CD14-positive monocyte (primary cell): ENCODE measurements at places on chromosomes 2 and 18.
A peak's percentile ranks its signal among the peaks of the same experiment; 100 is the strongest.

DNA sequence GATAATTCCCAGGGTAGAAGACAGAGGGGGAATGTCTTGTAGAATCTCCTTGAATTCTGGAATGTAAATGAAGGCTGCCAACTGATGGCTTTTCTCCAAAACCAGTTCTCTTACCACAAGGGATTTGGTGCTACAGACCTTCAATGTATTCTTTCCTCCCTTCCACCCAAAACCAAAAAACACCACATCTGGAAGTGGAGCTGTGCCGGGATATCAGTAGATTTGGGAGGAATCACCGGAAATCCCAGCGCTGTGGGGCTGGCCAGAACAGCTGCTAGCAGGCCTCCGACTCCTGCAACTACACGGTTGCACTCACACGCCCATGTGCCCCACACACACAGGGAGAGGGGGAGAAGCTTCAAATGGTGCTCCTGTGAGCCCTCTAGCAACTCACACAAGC is 45.7 kb downstream of the RPL31 start:
- no peak for DNase-seq

- DNase-seq: no peak
These were observed 101.5 kb upstream of the LPIN2 start for GRCh38 chr18:3114451-3114850.

DNA sequence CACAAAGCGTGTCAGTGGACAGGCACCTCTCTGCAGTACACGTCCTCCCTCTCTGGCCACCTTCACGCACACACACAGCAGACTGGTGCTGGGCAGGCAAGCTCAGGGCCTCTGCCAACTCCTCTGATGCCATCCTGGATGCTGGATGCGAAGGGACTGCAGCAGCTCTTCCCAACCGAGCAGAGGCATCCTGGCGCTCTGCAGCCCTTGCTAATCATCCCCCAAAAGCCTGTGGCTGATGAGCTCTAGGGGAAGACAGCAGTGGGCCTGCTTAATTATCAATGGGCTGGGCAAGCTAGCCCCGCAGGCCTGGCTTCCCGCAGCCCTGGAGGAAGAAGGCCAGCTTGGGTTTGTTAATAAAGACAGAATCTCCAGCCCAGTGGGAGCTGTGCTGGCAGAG is 71.3 kb upstream of the TEX51 start:
- no peak for DNase-seq

- peak; percentile 44 for DNase-seq
These were observed 40.1 kb downstream of the EPB41L3 start for GRCh38 chr18:5503740-5504139.

DNA sequence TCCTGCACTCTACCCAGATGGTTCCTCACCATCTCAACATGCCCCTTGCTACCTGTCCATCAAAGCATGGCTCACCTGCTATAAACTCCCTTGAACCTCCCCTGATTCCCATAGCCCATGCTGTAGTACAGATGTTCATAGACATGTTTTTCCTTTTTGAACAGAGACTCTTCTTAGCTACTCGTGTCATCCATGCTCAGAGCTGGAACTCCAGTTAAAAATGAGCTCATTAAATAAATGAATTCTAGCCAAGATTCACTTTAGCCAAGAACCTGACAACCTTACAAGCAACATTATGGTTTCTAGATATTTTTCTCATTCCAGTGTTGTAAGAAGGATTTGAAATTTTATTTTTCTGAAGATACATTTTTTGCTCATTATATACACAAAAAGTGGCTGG is 65.0 kb downstream of the SCG2 start:
- DNase-seq: no peak

DNA sequence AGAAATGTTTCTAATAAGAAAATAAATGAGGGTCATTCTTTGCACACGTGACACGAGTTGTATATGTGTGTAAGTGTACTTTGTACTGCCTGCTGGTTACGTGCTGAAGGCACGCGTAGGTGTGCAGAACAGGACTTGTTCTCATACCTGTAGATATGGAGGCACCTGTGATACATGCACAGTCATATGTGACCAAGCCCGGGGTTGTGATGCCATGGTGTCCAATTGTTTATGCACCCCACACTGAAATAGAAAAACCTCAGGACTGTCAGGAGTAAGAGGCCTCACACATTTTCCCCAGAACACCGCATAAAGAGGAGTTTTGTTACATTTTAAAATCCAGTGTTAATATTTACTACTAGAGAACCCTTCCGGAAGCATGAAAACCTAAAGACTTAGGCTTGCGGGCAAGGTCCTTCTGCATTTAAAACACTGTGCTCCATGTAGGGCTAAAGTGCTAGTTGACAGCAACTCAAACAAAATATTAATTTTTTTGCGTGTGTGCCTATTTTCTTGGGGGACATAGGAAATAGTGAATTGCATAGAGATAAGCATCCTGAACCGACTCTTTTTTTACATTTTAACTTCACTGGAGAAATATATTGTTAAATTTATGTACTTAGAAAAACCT is 9.3 kb downstream of the TSHZ1 start:
- no peak for DNase-seq

- DNase-seq: no peak
These were observed 12.4 kb upstream of the ST3GAL5 start for GRCh38 chr2:85901155-85901554.

GRCh38 chr18:8517276-8517675 is 92.0 kb upstream of the RAB12 start:
- no peak for DNase-seq

- no peak for DNase-seq
These were observed 28.4 kb downstream of the COA5 start for GRCh38 chr2:98579926-98580325.

GRCh38 chr18:60339018-60339417 is 33.6 kb downstream of the MC4R start:
- DNase-seq: no peak

DNA sequence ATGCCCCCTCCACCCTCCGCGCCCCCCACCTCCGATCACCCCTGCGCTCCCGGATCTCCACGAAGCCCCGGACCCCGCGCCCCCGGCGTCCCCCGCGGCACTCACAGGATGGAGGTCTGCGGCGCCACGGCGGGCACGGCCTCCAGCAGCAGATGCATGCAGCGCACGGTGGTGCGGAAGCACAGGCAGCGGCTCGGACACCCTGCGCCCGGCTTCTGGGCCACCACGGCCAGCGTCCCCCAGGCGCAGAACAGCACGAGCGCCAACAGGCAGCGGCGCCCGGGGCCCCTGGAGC is 217 bp downstream of the PXDN start:
- DNase-seq: no peak

DNA sequence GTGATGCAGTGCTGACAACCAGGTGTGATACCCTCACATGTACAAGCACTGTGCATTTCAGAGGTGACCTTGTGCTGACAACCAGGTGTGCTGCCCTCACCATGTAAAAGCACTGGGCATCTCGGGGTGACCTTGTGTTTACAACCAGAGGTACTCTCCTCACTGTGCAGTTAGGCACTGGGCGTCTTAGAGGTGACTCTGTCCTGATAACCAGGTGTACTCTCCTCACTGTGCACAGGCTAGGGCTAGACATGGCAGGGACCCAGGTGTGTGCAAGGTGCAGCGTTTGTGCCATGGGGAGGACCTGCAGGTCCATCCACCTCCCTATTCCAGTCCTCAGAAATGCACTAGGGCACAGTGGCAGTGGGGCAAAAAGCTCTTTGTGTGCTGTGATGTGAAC is 8.5 kb upstream of the ALKAL2 start:
- DNase-seq: no peak

DNA sequence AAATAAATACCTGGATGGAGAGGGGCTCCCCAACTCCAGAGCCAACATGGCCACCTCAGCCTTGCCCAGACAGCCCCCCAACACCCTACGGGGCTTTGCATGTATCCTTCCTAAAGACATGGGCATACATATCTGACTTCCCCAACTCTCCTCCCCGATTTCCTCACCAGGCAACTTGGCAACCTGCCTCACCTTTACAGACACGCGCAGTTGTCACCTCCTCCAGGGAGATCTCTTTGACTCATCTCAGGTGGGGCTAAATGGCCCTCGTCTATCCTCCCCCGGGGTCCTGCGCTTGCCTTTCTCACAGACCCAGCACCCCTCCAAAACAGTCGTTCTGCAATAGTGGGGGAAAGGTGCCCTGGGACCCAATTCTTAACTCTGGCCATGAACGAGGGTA is 10.6 kb upstream of the BIN1 start:
- DNase-seq: no peak

DNA sequence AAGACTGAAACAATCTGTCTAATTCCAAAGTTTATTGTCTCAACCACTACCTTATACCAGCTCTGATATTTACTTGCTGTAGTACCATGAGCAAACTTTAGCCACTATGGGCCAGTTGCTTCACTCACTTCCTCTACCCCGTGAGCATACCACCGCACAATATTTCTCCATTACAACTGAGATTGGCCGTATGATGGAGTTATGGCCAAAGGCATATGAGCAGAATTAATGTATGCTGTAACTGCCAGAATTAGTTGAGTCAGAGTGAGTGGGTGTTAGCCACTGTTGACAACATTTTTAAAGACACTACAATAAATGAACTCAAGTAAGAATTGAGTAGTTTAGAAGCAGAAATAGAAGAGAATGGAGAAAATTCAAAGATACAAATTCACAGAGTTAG is 69.7 kb downstream of the LRATD1 start:
- no peak for DNase-seq

GRCh38 chr2:54295911-54296310 is 39.9 kb upstream of the TSPYL6 start:
- no peak for DNase-seq

DNA sequence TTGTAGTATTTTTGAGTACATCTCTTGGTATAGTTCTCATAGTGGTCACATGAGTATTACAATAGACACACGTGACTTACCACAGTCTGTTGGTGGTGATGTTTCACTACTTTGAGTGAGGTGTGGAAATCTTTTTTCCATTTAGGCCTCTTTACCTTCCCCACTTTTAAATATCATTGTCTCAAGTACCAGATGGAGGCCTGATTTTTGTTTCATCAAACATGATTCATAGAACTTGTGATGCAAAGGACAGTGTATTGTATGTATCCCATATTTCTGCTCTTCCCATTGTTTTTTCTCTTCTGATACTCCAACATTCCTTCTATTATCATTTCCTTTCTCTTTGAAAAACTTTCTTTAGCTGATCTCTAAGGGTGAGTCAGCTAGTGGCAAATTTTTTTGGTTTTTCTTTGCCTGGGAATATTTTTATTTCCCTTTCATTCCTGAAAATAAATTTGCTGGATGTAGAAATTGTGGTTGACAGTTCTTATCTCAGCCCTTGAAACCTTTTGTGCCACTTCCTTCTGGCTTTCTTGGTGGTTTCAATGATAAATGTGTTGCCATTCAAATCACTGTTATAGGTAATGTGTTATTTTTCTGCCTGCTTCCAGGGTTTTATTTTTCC is 32.8 kb downstream of the RFX8 start:
- DNase-seq: peak; percentile 84

DNA sequence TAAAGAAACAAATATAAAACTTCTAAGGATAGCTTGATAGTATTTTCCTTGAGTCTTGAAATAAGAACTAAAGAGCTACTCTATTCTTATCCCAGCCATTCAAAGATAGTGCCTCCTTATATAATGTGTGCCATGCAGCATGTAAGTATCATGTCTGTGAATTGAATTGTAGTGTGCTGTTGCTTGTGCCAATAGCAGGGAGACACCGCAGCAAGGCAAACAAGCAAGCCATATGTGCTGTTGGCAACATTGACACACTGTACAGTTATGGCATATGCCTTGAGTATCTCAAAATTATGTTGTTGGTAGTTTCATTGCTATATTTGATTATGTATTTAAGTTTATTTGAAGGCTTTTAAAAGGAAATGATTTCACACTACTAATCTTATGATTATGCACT is 58.2 kb downstream of the ERBB4 start:
- no peak for DNase-seq

GRCh38 chr2:223465793-223466192 is 136.4 kb downstream of the SCG2 start:
- peak; percentile 98 for DNase-seq

GRCh38 chr18:37409878-37410277 is 155.7 kb downstream of the CELF4 start:
- DNase-seq: no peak

- DNase-seq: no peak
These were observed 184.4 kb upstream of the SESTD1 start for GRCh38 chr2:179449010-179449409.

DNA sequence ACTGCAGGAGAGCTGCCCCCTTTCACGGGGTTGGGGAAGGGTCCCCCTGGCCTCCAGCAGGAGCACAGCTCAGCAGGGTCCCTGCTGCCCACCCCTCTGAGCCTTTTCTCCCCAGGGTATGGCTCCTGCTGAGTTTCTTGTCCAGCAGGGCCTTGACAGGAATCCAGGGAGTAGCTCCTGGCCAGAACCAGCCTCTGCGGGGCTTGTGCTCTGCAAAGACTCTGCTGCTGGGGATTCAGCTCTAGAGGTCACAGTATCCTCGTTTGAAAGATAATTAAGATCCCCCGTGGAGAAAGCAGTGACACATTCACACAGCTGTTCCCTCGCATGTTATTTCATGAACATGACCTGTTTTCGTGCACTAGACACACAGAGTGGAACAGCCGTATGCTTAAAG is 21.2 kb downstream of the FOSL2 start:
- DNase-seq: no peak

- no peak for DNase-seq
These were observed 276.4 kb downstream of the CDCA7 start for GRCh38 chr2:173631127-173631460.

GRCh38 chr18:32441533-32441932 is 29.1 kb downstream of the GAREM1 start:
- no peak for DNase-seq

GRCh38 chr2:143828763-143829537 is 691.0 kb downstream of the ZEB2 start:
- no peak for DNase-seq

- peak; percentile 86 for DNase-seq
These were observed 53.4 kb downstream of the LIMS1 start for GRCh38 chr2:108587621-108588020.

DNA sequence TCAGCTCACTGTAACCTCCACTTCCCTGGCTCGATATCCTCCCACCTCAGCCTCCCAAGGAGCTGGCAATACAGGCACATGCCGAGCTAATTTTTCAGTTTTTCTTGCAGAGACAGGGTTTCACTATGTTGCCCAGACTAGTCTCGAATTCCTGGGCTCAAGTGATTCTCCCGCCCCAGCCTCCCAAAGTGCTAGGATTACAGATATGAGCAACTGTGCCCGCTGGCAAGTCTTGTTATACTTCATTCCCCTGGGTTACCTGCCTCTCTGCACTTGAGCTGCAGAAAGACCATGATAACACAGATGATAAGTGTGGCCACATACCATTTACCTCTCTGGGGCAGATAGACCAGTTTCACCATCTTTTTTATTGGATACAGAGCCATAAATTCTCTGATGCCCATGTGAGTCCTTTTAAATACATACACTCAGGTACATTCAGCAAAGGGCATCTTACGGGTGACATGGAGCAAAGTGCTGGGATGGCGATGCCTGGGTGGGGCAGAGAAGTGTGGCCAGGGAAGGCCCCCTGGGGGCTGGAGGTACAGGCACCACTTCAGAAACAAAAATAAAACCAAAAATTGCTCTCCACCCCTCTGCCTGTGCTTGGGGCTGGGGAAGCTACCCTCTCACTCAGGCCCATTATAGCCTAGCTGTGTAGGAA is 20.4 kb downstream of the CCT7 start:
- DNase-seq: no peak

GRCh38 chr2:19746611-19747309 is 155.0 kb downstream of the TTC32 start:
- no peak for DNase-seq
